Left ventricle myocardium inferior (tissue), 1 donor: ENCODE measurements at places on chromosomes 16 and 17. TPM values are rescaled to one million over a fixed set of nuclear protein-coding genes. Genes with fewer than 3 reads are reported as not detected.

DNA sequence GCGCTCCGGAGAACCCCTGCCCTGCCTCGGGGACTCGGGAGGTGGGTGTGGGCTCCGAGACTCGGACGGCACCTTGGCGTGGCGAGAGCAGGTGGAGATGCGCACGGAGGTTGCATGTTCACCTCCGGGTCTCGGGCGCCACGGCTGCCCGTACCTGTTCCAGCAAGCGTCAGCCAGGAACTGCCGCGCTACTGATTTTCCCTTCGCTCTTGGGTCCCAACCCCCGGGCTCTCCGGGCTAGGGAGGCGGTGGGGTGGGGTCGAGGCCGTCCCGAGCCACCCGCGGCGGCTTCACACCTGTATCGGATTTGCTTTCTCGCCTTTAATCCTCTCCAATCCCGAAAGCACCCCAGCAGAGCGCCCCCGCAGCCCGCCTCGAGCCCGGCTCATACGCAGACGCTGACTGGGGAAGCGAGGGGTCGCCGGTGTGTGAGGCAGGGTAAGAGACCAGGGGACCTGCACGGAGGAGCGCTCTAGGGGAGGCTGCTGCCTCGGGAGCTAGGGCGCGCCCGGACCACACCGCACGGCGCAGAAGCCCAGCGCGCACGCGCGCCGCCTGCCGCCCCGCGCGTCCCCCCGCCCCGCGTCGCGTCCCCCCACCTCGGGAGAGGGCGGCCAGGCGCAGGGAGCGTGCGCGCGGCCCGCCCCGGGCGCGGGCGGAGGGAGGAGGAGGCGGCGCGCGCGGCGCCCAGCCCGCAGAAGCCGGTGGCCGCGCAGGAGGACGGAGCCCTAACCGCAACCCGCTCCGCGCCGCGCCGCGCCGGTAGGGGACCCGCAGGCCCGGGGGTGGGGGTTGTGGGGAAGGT, at the start of gene DUSP14:
TSS of gene DUSP14 (plus strand) at position 695 of the 805 bp plus-strand sequence. CDS start 22,382 bp downstream, outside the sequence.
- peak; percentile 82 for DNase-seq

DNA sequence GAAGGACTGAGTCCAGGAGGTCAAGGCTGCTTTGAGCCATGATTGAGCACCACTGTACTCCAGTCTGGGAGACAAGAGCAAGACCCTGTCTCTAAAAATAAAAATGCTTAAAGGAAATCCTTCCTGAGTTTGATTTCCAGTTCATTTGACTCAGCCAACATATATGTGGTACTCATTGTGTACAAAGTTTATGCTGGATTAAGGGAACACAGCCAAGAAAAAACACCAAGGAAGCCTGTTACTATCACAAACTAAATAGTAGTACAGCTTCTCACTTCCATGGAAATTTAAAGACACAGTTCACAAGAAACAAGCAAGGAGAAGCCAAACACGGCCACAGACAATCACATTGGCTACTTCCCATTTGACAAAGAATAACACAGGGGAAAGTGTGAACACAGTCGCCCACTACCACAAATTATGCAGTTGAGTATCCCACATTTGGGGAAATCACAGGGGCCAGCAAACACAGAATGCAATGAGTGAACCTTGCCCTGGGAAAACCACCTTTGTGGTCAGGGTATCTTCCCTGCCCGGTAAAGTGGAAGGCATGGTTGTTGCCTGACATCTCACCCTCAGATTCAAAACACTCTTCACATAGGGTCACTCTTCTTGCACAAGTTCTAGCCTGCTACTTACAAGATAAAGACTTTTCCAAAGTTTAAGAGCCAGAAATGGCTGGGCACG, 14.5 kb downstream of the TEX14 start:
- DNase-seq = no peak

DNA sequence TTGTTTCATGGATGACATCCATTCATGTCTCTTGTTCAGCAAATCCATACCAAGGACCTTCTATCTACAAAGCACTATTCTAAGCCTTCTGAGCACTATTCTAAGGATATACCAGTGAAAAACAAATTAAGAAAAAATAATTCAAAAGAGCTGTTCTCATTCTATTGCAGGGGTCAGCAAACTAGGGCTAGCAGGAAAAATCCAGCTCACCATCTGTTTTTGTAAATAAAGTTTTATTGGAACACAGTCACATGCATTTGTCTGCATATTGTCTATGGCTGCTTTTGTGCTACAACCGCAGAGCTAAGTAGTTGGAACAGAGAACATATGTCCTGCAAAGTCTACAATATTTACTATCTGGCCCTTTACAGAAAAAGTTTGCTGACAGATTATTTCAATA, 222.7 kb upstream of the DYNLRB2 start:
- DNase-seq = no peak

The CNOT1 gene
- 64.1 TPM for total RNA-seq

The TERB1 gene
- not detected for total RNA-seq

The GALR2 gene
- not detected for total RNA-seq

- peak; percentile 51 for DNase-seq
Observed at GRCh38 chr16:82748026-82748425, 121.3 kb downstream of the CDH13 start.

DNA sequence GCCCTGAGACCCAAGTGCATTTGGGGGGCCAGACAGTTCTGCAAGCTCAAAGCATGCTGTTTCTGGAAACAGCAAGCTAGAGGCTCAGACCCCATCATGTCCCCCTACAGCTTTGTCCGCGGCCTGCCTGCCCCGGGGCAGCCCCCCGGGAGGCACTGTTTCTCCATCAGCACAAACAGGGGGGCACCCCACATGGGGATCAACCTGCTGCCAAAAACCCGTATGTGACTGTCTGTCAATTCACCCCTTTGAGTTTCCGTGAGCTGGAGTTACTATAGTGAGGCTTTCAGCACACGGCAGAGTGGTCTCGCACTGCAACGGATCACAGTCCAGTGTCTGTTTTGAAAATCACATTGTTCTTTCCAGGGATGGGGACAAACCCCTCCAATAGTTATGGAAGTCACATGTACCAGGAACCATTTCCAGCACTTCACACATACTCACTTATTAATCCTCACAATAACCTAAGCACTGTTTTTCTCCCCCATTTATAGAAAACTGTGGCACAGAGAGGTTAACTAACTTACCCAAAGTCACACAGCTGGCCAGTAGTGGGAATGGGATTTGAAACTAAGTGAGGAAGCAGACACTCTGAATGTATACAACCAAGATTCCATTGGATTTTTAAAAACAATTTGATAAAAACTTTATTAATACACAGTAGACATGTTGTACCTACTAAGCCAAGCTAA, 269.0 kb downstream of the C16orf95 start:
- no peak for DNase-seq

DNA sequence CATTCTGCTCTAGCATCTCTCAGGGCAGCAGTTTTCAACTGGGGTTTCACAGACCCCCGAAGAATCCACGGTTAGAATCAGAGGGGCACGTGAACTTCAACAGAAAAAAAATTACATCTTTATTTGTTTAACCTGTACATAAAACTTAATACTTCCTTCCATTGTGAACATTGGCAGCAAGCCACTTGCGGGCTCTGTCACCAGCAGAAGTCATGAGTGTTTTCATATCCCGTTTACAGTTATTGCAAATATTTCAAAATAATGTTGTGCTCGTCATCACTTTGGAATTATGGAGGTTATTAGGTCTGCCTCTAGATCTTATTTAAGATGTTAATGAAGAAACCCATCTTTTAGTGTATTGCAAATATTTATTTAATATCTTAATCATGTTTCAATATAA, 109.8 kb downstream of the SDR42E1 start:
- no peak for DNase-seq

The ARMC7 gene
- total RNA-seq = 6.2 TPM

The PARD6A gene
- 3.4 TPM for total RNA-seq

The MT4 gene
- total RNA-seq = not detected

The C1QTNF8 gene
- not detected for total RNA-seq

GRCh38 chr16:72066747-72067146, 3.7 kb downstream of the HPR start:
- no peak for DNase-seq

DNA sequence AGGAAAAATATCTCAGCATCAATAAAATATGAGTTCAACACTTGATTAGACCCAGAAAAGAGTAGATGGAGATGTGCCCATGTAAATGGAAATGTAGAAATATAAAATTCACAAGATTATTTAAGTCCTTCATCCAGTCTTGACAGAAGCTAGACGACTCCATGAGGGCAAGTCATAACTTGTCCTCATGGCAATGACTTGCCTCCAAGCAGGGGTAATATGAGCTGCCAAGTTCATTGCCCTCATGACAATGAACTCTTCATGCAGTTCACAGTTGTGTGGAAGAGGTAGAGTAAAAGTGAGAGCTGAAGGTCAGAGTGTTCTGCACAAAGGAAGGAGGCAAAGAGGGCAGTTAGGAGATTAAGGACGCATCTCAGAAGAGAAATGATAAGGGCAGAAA, 22.3 kb downstream of the CDH11 start:
- no peak for DNase-seq

- DNase-seq = no peak
Observed at GRCh38 chr17:79561486-79562133, 49.2 kb downstream of the RBFOX3 start.
